ENCODE measurements at places on chromosomes 2 and 18.

DNA sequence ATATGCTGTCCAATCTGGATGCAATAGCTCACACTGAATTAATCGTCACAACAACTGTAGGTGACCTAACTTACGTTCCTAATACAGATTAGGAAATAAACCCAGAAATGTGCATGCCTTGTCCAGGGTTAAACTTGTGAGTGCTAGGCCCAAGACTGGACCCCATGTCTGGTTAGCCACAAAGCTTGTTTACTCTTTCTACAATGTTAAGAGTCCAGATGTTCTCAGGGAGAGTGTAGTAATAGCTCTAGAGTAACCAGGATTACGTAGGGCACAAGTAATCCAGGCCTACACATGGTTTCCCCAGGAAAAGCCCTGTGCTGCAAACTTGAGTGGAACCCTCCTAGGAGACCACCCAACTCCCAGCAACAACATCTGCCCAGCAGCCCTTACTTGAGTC, 26.2 kb downstream of the TRIB2 start:
- DNase-seq: no peak

- DNase-seq: no peak
Measured at GRCh38 chr18:45518311-45519155, 96.7 kb upstream of the SLC14A2 start.

DNA sequence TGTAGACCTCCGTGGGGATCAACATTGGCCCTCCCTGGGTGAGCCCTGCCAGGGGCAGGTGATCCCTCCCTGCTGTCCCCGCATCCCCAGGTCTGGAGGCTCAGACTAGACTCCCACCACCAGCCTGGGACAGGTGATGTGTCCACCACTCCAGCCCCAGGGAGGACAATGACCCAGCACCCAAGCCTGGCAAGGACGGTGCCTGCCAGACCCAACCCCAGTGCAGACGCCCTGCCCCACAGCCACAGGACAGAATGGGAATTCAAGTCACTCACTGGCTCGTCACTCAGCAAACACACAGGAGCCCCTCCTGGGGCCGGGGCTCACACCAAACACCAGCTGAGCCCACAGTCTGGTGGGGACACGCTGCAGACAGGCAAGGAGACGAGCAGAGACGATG, 239.7 kb downstream of the ATAD2B start:
- no peak for DNase-seq

DNA sequence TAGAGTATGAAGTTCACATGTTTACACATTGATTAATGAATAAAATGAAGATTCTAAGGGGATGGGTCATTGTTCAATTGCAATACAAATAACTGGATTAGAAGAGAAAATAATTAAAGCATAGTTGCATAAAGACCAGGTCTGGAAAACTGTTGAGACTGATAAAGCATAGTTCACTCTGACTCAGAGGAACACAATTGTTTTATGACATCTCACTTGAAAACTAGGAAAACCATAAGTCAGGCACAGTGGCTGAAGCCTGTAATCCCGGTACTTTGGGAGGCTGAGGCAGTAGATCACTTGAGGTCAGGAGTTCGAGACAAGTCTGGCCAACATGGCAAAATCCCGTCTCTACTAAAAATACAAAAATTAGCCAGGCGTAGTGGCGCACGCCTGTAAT, 46.7 kb downstream of the PLA2R1 start:
- no peak for DNase-seq

DNA sequence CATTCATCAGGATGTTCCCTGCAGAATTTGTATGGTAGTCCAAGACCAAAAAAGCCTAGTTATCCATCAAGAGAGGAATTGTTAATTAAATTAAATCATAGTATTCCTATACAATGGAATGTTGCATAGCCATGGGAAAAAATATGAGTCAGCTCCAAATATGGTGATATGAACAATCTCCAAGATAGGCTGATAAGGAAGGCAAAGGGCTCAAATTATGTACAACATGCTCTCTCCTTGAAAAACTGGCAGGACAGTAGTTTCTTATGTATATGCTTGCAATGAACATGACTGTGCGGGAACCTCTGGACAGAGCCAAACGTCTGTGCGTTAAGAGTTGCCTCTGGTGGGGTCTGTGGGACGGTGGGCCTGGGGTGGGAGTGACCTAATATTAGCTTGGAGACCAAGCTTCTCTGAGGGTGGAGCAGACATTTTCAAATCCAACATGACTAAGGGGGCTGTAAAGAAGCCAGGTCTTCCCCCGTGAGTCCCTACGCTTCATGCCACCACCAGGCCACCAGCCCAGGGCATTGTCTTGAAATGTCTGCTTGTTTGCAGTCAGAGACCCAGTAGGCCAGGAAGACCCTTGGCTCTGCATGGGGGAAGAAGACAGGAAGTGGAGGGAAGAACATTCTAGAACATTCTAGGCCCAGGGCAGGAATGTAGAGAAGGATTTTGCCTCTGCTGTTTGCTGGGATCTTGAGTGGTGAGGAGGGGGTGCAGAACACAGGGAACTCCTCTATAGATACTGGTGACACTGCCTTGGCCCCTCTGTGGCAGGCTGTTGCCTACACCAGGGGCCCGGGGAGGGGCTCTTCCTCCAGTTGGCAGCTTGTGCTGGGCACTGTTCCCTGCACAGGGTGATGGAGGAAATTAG, 244.0 kb upstream of the HS6ST1 start:
- no peak for DNase-seq
